Heart left ventricle (tissue), 16 donors: ENCODE measurements at places on chromosomes 12 and 14. TPM values are rescaled to one million over a fixed set of nuclear protein-coding genes. Genes with fewer than 3 reads are reported as not detected.

- no peak for DNase-seq
Observed at GRCh38 chr12:15186597-15186996, 34.6 kb downstream of the RERG start.

- DNase-seq = no peak
Observed at GRCh38 chr14:72120315-72120714, 188.1 kb downstream of the RGS6 start.

GRCh38 chr12:19074700-19075099 lies 54.8 kb upstream of the PLEKHA5 start:
- no peak for DNase-seq

DNA sequence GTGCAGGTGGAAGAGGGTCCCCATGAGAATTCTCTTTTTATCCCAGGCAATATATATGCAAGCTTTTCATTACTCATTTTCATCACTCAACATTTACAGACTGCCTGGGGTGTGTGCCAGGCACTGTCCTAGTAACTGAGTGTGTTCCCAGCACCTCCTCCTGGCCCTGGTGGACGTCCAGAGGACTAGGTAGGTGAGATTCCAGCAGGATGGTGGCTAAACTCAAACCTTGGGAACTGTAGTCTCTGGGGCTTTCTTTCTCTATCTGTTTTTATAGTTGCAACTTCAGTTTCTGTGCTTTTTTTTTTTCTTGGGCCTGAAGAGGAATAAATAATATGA lies 63.8 kb downstream of the SUSD6 start:
- DNase-seq = no peak

DNA sequence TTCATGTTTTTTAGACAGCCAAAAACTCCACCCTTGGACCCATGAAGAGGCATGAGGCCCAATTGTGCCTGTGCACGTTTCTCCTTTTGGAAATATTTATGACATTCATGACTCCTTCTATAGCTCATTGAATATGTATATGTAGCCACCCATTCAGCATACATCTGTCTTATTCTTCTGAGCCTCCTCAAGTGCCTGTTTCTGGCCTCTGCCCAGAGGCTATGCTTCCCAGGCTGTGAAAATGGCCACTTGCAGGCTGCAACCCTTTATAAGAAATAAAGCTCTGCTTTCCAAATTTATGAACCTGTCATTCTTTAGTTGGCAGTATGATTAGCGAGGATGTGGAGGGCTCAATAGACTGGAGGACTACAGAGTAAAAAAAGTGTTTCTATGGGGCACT lies 35.3 kb downstream of the TSPAN19 start:
- DNase-seq = no peak

GRCh38 chr14:64868841-64869240 lies 10.9 kb downstream of the SPTB start:
- no peak for DNase-seq

- DNase-seq = no peak
Observed at GRCh38 chr12:9948606-9949296, 16.6 kb upstream of the CLEC2A start.

Gene SLC6A13
- polyA plus RNA-seq = 0.79 TPM

- no peak for DNase-seq
Observed at GRCh38 chr14:44589180-44589579, 82.1 kb upstream of the FSCB start.

Gene CLSTN3
- polyA plus RNA-seq = 3.1 TPM

DNA sequence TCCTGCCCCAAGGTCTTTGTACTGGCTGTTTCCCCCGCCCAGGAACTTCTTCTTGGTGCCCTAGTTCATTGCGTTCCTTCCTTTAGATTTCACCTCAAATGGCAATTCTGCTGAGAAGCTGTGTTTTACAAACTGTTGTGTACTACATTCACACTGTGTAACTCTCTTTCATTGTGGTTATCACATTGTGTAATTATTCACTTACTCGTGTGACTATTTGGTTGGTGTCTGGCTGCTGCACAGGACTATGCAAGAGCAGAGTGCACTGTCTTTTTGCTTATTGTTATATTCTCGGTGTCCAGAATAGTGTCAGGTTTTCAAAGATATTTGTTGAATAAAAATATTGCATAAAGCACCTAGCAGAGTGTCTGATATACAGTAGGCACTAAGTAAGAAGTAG lies 177.2 kb upstream of the PRICKLE1 start:
- DNase-seq = no peak

- no peak for DNase-seq
Observed at GRCh38 chr12:57181561-57182155, 34.2 kb upstream of the LRP1-AS start.

Gene SERPINA1
- 0.99 TPM for polyA plus RNA-seq

- DNase-seq = no peak
Observed at GRCh38 chr12:33587354-33587753, 147.7 kb upstream of the SYT10 start.

GRCh38 chr12:114166362-114166761 lies 200.2 kb upstream of the RBM19 start:
- DNase-seq = peak; percentile 29

GRCh38 chr12:104790296-104791125 lies 167.6 kb downstream of the SLC41A2 start:
- no peak for DNase-seq

- no peak for DNase-seq
Observed at GRCh38 chr14:99722741-99723140, 38.6 kb downstream of the CYP46A1 start.

Gene SOCS2
- polyA plus RNA-seq = 11.2 TPM

- peak; percentile 49 for DNase-seq
Observed at GRCh38 chr12:47223848-47224213, 144.1 kb upstream of the AMIGO2 start.

GRCh38 chr12:111469401-111469800 lies 63.7 kb downstream of the SH2B3 start:
- no peak for DNase-seq
